HepG2 (cell line): ENCODE measurements at places on chromosomes 1 and 21.

- DNase-seq, result no peak
Measured at GRCh38 chr1:168297019-168297730, 16.5 kb downstream of the TBX19 start.

DNA sequence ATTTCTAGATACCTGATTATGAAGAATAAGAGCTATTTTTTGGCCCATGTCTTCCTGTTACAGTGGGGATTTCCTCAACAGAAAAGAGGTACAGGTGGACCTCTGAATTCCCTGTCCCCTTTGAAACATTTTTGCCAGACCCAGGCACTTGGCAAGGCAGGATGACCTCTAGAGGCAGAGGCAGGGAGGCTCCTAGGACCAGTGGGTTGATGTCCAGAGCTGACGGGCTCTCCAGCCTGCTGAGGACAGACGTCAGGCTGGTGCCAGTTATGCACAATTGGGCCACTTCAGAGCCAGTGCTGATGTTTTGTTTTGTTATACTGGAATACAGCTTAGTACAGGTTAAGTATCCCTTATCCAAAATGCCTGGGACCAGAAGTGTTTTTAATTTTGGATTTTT lies 18.5 kb upstream of the A3GALT2 start:
- no peak for DNase-seq

DNA sequence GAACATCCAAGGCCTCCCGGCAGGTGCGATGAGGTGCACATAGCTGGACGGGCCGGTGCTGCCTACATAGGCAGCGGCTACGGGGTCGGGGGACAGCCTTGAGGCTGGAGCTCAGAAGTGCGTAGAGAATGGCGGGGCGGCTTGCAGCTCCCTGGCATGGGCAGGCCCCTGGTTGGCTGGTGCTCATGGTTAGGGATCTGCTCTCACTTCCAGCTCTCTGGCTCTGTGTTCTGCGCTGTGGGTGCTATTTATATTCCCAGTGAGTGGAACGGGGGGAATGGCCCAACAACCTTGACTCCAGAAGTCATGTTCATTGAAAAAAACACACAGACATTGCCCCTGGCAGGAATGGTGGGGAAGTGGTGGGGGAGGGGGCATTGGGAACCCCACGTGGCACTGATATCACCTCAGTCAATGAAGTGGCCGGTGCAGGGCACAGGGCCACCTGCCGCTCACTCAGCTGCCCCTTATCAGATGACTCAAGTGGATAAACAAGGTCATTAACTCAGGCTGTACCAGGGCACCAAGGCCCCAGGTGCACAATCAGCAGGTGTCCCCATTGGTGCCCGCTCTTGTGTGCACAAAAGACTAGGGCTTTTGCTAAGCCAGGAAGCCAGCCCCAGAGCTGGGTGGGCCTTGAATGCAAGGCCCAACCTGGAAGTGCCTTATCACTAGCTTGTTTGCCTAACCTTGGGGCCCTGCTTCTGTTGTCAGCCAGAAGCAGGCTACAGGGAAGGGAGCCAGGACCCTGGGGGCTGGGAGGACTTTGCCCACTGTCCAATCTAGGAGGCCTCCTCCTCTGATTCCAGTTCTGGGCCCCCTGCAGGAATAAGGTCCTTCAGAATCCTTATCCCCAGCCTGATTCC lies at the start of gene NR0B2:
Gene NR0B2, minus strand, starts transcription at position 222 of the 866 bp plus-strand sequence. Its CDS starts 35 bp downstream, at position 187.
- DNase-seq, result peak; percentile 100

- no peak for DNase-seq
Measured at GRCh38 chr21:39363607-39364555, 15.0 kb upstream of the HMGN1 start.

DNA sequence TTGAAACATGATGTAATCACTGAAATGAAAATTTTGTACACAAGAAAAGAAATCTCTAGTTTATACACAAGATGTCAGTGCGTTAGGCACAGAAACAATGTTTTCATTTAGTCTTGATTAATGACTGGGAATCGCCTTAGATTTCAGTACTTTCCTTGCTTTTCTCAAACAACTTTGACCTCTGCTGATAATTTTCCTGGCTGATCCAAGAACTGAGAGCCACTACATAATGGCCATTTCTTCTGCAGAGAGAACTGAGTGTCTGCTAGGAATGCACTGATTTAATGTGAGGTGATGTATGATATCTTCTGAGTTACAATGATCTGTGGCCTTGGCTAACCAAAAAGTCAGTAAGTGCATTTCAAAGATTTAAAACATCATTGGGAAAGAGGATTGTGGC lies 308.1 kb downstream of the CTH start:
- DNase-seq, result no peak

DNA sequence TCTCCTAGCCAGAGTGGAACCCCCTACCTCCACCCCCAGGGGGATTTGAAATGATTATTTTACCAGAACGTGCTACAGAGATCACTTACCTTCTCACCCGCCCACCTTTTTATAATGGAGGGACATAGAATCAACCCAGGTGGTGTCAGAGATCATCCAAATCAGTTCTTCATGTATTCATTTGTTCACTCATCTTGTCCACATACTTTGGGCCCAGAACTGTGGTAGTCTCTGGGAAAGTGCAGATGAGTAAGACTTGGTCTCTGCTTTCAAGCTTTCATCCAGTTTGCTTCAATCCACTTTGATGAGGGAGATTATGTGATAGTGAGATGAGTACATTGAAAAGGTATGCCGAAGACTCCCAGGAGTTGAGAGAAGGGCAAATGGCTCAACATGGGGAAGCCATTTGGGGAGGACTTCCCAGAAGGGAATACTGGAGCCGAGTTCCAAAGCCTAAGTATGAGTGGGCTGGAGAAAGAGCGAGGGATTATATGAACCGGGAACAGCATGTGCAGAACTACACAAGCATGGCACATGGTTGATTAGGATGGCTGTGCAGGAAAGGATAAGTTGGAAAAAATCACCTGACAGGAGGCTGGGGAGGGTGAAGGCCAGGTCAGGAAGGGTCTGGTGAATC lies 1.9 kb downstream of the FGGY start:
- DNase-seq, result peak; percentile 35

DNA sequence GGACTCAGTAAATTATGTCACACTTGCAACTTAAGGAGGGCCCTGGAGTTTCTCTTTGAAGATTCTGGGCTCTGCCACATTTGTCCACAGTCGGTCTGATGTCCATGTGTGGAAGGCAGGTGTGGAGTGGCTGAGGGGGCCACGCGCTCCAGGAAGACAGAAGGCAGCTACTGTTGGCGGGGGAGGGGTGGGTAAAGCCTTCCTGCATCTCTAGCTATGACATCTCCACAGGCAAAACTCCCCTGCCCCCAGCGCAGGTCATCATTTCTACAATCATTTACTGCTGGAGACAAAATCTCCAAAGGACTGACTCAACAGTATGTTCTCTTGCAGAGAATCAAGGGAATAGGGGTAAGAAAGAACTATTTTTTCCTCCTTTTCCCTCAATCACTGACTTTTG lies 11.4 kb upstream of the TSPEAR start:
- DNase-seq, result no peak

- no peak for DNase-seq
Measured at GRCh38 chr1:151325646-151326429, 1.4 kb downstream of the PI4KB start.
